ENCODE measurements at places on chromosomes 2 and 18.

DNA sequence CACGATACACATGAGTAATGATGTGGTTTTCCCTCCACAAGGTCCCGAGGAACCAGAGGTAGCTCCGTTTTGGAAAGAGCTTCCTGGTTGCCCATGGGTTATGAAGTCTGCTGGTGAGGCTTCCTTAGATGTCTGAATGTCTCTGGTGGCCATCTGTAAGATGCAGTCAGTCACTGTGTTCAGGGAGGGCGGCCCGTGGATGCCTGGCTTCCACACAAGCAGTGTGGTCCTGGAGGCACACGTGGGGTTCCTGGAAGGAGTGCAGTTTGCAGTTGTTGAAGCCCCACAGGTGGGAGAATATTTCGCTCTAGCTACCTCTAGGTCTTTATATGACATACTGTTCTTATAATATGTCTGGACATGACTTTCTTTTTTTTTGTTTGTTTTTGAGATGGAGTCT lies 209.0 kb downstream of the FAM210A start:
- DNase-seq, result no peak

- DNase-seq, result peak; percentile 55
Measured at GRCh38 chr2:181393472-181393871, 63.7 kb upstream of the ITGA4 start.

DNA sequence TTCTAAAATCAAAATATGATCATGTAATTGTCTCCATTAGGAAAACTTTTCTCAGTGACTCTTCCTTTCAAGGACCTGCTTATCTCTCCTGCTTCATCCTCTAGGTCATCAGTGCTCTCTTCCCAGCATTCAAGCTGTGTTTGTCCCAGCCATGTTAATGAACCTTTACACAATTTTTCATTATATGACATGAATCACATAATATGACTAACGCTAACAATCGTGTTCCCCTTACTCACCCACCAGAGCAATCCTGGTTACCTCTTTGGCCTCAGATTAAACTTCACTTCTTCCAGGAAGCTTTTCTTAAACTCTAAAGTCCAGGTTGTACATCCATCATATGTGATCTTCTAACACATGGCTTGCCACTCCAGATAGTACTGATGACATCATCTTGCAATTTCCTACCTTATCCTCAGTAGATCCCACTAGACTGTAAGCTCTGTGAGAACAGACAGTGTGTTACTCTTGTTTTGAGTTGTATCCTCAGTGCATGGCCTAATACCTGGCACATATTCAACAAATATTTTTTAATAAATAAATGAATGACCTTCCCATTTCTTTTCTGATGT lies 882.9 kb upstream of the ZEB2 start:
- DNase-seq, result no peak

DNA sequence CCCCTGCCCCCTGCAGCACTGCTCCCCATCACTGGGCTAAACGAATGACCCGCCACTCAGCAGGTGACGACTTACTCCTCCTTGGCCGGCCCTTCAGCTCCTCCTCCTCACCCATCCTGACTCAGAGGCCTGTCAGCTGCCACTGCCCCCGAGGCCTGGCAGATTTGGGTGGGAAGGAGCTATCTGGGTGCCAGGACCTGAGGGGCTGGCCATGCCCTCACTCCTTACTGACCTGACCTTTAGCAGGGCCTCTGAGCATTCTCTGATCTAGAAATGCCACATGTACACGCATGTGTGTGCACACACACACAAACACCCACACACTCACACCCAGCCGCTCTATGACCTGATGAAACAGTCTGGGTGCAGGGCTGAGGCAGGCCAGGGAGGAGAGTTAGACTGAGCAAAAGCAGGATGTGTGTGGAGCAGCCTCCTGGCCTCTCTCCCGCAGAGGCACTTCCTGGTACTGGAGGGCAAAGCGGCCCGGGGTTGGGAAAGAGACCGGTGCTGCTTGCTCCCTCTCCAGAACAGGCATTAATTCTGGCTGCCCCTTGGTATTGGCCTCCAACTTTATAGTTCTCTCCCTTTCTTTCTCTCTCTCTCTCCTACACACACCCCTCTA lies 68.0 kb downstream of the ZFP36L2 start:
- DNase-seq, result peak; percentile 58

- DNase-seq, result no peak
Measured at GRCh38 chr2:45412754-45413379, 198.2 kb downstream of the SRBD1 start.

GRCh38 chr2:203340791-203341487 lies 12.7 kb downstream of the ABI2 start:
- DNase-seq, result peak; percentile 63

- DNase-seq, result no peak
Measured at GRCh38 chr2:101277111-101277510, 24.4 kb downstream of the CNOT11 start.

DNA sequence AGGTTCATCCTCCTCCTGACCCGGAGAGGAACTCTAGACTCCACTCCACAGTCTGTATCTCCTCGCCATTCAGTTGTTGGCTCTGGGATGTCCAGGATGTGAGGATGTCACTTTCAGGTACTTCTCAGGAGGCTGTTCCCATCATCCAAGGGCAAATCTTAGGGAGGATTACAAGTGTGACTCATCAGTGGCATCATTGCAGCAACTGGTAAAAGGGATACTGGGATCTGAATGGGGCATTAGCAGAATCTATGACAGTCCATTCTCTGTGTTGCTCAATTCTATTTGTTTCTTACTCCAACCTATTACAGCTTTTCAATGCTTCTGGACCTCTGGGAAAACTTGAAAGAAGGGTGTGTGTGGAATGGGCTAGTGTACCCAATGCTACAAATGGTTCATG lies 81.5 kb upstream of the FN1 start:
- DNase-seq, result no peak

- no peak for DNase-seq
Measured at GRCh38 chr2:27495840-27496356, 741 bp upstream of the GCKR start.

DNA sequence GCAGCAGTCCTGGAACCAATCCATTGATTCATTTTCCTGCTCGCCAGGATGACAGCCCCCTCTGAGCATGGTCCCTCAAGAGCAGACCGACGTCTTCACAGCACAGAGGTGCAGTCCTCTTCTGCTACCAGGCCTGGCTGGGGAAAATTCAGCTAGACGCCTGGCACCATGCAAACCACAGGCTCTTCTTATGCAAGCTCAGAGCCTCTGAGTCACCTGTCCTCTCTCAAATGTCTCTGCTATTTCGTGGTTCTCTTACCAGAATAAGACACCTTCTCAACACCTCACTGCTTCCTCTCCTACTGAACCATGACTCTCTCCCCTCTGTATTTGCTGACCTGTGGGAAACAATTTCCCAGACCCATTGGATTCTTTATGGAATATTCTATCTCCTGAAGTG lies 79.8 kb upstream of the CYRIA start:
- no peak for DNase-seq

- DNase-seq, result peak; percentile 90
Measured at GRCh38 chr2:37832590-37833197, 92.4 kb upstream of the RMDN2 start.
